Right renal cortex interstitium (tissue), 3 donors: ENCODE measurements at places on chromosomes 1 and 21.

GRCh38 chr1:150749720-150750311 is 15.8 kb downstream of the CTSS start:
- no peak for DNase-seq

GRCh38 chr1:28172713-28173150 is 3.8 kb downstream of the PTAFR start:
- no peak for DNase-seq

- DNase-seq: no peak
Observed at GRCh38 chr1:41328001-41328615, 33.1 kb upstream of the FOXO6 start.

DNA sequence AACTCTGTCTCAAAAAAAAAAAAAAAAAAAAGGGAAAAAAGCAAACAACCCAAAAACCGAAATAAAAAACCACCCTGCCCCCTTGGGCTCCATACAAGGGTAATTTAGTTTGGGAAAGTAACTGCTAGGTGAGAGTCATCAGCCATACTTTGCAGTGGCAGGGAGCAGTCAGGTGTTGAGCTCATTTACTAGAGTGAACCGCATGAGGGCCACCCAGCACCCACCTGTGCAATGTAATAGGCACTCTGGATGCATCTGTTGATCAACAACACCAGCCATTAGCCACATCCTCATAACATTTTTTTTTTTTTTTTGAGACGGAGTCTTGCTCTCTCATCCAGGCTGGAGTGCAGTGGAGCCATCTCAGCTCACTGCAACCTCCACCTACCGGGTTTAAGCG is 9.1 kb downstream of the INAVA start:
- no peak for DNase-seq

DNA sequence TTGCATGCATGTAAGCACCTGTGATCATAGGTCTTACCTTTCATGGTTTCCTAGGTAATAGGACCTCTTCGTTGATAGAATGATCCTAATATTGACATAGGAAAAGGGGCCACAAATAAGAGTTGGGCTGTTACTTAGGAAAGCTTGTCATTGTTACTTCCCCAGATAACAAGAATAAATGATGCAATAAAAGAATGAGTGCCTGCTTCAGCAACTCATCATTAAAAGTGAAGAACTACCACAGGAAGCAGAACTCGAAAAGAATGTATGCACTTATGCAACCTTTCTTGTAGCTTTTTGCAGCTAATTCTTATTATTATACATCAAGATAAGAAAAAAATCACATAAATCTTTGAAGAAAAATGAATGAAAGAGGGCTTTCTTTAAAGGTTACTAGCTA is 548.6 kb downstream of the LTN1 start:
- no peak for DNase-seq
